COR-L47 (cell line): ENCODE measurements at places on chromosomes 7 and 10.

GRCh38 chr10:74419491-74419951 is 268.5 kb downstream of the ADK start:
- peak; percentile 15 for DNase-seq

DNA sequence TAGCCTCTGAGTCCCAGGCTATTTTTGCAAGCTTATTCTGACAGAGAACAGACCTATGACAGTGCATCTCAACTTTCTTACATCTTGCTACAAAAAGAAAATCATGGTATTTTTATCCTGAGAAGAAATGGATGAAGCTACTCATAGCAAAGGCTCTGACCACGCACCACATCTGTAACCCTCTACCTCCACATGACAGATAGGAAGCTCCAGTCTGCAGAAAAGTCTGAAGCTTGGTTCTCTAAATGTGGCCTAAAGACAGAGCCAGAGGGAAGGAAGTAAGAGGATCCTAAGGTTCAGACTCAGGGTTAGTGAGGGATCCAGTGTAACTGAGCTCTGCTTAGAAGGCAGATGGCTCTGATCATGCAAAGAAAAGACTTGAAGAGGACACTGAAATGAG is 58.4 kb upstream of the ABCB5 start:
- no peak for DNase-seq

DNA sequence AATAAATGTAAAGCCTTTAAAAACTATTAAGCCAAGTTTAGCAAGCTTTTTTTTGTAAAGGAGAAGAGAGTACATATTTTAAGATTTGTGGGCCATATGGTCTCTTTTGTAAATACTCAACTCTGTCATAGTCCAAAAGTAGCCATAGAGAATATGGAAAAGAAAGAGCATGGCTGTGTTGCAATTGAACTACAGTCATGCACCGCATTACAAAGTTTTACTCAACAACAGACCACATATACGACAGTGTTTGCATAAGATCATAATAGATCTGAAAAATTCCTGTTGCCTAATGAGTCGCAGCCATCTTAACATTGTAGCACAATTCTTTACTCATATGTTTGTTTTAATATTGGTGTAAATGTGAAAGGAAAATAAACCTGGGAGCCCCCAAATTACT is 440.8 kb downstream of the HTR7 start:
- no peak for DNase-seq

GRCh38 chr7:120486164-120486563 is 213.2 kb downstream of the KCND2 start:
- no peak for DNase-seq

DNA sequence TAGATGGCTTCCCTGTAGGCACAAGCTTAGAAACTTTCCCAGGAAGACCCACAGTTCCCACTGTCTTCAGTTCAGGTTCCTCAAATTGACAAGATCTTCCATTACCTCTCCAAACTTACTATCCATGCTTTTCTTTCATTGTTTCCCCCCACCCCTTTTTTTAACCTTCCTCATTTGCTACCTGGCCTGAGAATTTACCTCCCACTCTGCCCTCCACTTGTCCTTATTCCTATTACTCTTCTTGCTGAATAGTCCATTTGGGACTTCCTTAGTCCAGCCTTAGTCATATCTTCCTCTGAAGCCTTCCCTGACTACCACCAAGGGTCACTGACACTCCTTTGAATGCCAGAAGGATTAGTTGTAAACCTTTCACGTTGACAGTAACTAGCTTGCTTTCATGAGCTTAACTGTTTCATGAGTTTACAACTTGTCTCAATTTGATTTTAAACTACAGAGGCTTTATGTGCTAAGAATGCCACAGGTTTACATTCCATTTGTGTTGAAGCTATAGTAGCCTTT is 1.2 kb upstream of the CALU start:
- no peak for DNase-seq

- DNase-seq: no peak
Observed at GRCh38 chr7:29970158-29970557, 19.4 kb downstream of the SCRN1 start.

GRCh38 chr7:142485617-142486226 is 227.9 kb upstream of the PRSS58 start:
- no peak for DNase-seq

GRCh38 chr7:20151708-20152456 is 65.3 kb downstream of the MACC1 start:
- no peak for DNase-seq

- no peak for DNase-seq
Observed at GRCh38 chr7:106346678-106347217, 62.0 kb upstream of the NAMPT start.

GRCh38 chr10:110169586-110169985 is 37.8 kb upstream of the MXI1 start:
- no peak for DNase-seq
